ENCODE measurements at places on chromosomes 4 and X.

DNA sequence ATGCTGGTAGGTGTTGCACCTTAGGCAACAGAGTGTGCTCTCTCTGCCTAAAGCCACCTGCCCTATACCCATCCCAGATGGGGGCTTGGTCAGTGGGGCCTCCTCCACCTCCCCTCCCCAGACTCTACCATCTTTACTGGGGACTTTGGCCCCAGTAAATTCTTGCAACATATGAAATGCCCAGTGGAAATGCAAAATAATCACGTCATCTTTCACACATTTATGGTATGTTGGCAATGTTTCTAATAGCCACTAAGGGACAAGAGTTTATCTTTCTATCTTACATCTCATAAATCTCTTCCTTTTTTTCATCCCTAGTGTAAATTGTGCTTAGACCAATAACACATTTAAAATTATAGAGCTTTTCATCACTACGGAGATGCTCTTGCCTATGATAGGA is 103.0 kb upstream of the MAML3 start:
- no peak for DNase-seq

DNA sequence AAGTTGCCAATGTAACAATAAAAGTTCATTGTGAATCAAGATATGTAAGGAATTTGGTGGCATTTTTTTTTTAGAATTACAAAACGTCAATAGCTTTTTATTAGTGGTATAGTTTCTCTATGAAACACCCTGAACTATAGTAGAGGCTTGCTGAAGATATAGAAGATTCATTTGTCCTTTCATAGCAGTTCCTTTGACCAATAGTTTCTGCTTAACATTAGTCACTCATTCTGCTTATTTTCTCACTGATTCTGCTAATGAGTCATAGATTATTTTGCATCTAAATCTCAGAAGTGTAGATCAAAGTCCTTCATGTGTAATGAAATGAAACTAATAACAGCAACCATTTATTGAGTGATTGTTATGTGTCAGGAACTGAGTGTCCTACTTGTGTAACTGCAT is 205.0 kb upstream of the TET2 start:
- no peak for DNase-seq

- no peak for DNase-seq
Measured at GRCh38 chr4:184887947-184888346, 62.2 kb upstream of the ACSL1 start.

- no peak for DNase-seq
Measured at GRCh38 chr4:168540086-168540485, 43.2 kb downstream of the PALLD start.

DNA sequence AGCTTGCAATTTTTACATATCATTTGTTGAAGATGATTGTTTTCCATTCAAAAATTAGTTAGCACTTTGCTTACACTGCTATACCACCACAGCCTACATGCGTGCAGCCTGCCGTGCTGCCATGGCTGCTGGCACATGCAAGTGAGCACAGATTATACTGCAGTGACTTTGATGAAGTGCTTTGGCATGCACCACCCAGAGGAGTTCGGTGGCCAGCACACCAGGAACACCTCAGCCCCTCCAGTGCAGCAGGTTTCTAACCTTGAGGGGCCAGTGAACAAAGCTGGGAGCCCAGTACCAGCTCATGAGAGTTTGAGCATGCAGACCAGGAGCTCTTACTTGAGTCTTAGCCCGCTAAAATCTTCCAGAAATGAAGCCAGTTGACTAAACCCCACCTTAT is 431.5 kb downstream of the DACH2 start:
- no peak for DNase-seq

- no peak for DNase-seq
Measured at GRCh38 chrX:66638591-66639500, at the start of gene EDA2R. TSS of gene EDA2R (minus strand) at chrX:66639078. CDS start at chrX:66616020, 23,058 bp downstream.

- DNase-seq = peak; percentile 55
Measured at GRCh38 chr4:40908702-40909362, 159.1 kb downstream of the NSUN7 start.

DNA sequence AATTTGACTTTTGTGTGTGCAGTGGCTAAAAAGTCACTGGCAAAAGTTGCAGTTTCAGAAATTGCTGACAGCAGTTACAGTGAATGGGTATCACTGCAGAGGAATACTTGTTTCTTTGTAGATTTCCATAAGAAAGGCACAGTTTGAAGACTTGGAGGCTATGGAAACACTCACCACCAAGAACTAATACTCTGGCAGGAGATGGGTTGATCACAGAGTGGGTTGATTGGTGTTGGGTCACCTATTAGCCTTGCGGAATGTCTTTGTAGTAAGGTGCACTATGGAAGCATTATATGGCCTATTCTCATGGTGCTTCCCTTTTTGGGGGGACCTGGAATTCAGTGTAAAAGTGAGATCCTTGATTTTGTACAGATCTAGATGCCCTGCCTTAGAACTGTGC is 502.8 kb downstream of the CFAP47 start:
- no peak for DNase-seq

DNA sequence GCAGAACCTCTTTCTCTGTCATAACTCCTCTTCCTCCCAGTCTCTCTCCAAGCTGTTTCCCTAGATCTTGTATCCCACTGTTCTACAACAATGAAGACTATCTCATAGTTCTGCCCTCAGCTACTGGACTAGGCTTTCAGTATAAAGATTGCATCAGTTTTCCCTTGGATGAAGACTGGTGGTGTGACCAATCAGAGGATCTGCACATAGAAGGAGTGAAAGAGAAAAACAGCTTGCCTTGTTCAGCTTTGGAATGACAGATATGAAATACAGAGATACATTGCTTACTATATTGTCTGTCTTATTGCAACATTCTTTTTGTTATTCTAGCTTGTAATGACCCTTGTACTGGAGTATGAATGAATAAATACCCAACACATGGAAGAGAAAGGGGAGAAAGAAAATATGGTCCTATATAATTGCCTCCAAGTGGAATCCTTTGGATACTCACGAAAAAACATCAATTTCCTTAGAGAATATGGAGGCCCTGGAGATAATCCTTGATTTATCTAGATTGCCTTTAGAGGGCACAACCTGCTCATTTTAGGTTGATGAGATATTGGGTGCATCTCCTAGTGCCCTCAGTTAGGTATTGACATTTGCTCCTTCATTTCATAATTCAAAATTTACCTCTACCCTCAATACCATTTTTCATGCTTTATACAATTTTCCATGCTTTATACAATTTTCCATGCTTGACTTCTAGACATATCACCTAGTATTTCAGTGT is 395.8 kb downstream of the NAF1 start:
- no peak for DNase-seq

- DNase-seq = no peak
Measured at GRCh38 chr4:88514557-88515511, 8.7 kb downstream of the PYURF start.

GRCh38 chr4:62359441-62360155 is 1159.5 kb downstream of the ADGRL3 start:
- no peak for DNase-seq

DNA sequence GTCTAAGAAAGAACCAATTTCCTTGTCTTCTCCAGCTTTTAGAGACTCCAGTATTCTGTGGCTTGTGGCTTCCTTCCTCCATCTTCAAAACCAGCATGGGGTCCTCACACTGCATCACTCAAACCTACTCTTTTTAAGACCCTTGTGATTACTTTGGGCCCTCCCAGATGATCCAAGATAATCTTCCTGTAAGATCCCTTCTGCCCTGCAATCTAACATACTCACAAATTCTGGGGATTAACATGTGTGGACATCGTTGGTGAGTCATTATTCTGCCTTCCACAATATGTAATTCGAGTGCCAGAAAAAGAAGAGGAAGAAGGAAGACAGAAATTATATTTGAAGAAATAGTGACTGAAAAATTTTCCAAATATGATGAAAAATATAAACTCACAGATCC is 47.9 kb downstream of the BEND4 start:
- no peak for DNase-seq

GRCh38 chr4:87981486-87981885 is 6.0 kb downstream of the SPP1 start:
- no peak for DNase-seq

- DNase-seq = no peak
Measured at GRCh38 chrX:55187281-55187680, 32.9 kb upstream of the PAGE5 start.

DNA sequence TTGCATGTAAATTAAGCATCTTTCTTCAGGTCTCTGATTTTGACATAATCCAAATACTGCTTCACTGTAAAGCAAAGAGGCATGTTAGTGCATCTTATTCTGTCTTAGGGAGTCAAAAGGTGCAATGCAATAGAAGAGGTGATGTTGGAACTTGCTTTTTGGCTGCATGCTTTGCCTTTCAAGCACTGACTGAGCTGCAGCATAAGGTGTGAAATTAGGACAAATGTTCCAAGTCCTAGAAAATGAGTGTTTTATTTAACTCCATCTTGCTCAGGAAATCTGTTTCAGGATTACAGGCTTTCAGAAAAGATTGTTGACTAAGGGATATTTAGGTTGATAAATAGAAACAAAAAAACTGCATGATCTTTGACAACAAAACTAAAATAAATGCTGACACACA is 30.8 kb downstream of the NAA11 start:
- DNase-seq = no peak
